Activated naive CD8-positive, alpha-beta T cell treated with anti-CD3 and anti-CD28 coated beads, Interleukin-2, amount 50 U/mL, for 16 hours (primary cell): ENCODE measurements at places on chromosomes 11 and 22.

- DNase-seq: no peak
These were observed 11.6 kb downstream of the DDX17 start for GRCh38 chr22:38494498-38494897.

DNA sequence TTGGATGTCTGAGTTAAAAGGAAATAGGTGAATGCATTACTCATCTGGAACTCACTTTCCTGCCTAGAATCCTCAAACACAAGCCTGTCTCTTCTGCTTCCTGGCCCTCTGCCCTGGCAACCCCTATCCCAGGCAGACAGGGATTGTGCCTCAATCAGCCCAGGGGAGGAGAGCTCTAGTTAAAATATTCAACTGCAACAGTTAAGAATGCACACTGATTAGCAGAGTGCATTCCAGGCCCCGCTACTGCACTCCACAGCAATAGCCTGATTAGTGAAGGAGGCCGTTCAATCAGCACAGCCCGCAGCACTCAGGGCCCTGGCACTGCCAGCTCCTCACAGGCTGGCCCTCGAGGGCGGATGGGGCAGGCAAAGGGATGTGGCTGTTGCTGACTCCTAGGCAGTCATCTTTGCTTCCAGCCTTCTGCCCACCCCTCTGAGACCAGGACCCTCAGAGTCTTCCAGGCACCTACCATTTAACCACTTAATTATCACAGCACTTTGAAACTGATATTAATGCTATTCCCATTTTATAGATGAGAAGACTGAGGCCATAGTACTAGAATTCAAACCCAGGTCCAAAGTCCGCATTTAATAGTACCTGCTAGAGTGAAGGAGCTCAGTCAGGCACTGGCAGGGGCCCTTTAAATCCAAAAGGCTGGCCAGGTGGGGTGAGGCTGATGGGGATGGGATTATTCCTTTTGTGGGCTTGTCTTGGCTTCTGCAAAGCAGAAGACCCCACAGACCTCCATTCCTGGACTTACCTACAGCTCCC is 435.3 kb downstream of the SOX6 start:
- DNase-seq: no peak

- DNase-seq: no peak
These were observed 57.9 kb downstream of the DBX1 start for GRCh38 chr11:20102397-20102796.

DNA sequence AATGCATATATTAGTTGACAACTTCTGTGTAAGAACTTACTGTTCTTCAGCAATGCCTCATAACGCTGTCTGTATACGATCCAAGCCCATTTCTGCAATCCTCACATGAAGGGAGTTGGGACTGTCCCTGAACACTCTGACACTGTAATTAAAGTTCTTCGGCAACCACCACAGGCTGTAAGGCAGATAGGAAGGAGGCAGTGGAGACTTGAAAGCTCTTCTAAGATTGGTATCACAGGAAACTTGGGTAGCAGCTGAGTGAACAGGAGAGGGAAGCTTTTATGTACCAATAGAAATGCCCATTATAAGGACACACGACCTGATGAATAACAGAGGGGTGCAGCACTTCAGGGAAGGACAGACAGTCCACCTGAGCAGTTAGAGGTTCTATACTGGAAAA is 12.0 kb upstream of the GAB2 start:
- no peak for DNase-seq

DNA sequence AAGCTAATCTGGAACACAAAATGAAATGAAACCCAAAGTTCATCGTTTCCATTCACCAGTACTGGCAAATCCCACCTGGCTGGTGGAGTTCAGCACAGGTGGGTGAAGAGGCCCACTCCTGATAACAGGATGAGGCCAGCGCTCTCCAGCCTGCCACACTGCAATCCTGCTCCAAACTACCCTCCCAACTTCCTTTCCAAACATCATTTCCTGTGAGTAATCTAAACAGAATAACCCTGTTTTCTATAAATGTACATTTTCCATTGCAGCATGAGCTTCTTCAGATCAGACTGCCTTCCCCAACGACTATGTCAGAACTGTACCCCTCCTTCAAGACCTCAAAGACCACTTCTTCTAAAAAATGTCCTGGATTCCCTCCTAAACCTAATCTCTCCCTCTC is 15.9 kb upstream of the NFRKB start:
- DNase-seq: no peak

DNA sequence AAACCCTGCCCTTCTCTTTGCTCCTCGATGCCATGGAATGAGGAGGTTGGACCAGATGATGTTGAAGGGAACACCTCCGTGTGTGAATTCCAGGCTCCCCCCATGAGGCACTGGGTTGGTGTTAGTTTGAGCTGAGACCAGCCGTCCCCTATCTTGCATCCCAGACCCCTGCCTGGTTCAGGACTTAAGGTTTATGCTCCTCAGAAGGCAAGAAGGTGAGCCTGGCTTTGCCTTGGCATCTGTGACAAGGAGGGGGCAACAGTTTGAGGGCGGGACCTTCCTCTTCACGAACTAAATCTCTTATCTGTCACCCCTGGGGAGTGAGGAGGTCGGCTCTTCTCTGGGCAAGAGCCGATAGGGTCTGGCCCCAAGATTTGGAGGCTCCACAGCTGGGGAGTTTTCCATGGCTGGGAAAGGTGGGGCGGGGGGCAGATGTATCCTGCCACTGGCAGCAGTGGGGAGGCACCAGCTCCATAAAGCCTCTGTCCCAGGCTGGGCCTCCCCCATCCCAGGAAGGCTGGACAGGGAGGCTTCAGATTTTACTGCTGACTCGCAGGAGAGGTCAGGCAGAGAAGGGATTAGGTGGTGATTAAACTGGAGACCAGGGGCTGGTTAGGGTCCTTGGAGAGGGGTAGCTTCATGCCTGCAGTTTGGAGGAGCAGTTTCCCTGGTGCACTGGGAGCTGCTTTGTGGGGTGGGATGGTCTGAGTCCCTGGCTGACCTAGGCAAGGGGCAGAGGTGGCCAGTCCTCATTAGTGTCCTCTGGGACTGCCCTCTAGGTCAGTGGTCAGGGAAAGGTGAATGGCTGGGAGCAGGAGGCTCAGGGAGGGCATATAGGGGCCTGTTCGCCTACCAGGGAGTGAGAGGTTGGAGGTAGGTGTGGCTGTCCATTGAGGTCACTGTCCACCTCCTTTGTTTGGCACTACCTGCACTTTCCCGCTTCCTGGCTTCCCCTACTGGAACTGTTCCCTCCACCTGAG is 1.1 kb downstream of the SEC14L2 start:
- no peak for DNase-seq

DNA sequence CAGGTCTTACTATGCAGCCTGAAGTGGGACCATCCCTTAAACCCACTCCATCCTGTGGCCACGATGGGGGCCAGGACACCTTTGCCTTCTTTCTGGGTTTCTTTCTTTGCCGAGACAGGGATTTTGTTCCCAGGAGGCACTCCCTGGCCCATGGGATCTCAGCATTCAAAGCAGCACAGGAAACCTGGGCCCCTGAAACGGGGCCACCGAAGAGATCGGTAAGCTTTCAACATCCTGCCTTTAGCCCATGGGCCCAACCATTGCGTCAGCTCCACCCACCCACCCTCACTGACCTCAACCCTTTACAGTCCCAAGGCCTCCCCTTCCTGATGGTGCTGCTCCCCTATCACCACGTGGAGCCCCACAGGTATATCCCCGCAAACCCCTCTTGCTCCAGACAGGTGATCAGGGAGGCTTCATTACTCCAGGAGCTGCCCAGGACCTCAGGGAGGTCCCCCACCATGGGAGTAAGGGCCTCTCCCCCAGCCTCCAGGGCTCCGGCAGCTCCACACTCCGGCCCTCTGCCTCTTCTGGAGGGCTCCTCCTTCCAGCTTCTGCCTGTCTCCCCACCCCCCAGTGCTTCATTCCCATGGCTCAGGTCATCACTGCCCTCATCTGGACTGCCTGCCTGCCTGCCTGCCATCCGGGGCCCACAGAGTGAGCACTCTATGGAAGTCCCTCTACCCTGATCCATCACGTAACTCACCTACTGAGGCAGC is 42.0 kb upstream of the TUB start:
- DNase-seq: no peak

- DNase-seq: no peak
These were observed 21.8 kb upstream of the TP53AIP1 start for GRCh38 chr11:128964463-128964930.

DNA sequence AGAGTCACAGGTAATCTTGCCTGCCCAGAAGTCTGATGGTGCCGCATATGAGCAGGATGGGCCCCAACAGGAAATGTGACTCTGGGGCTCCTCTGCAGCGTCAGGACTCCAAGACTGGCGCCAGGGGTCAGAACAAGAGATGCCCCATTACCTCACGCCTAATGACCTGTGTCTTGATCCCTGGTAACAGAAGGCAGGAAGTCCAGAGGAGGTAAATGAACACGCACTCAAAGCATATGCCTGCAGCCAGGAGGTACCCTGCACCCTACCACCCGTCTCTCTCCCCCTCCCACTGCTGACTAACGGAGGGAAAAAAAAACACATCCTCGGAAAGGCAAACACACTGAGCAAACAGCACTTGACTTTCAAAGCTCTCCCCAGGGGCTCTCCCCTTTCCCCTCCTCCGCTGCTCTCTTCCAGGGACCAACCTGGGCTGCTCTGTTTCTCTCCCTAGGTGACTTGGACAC is 37.3 kb downstream of the ABCC8 start:
- DNase-seq: no peak

DNA sequence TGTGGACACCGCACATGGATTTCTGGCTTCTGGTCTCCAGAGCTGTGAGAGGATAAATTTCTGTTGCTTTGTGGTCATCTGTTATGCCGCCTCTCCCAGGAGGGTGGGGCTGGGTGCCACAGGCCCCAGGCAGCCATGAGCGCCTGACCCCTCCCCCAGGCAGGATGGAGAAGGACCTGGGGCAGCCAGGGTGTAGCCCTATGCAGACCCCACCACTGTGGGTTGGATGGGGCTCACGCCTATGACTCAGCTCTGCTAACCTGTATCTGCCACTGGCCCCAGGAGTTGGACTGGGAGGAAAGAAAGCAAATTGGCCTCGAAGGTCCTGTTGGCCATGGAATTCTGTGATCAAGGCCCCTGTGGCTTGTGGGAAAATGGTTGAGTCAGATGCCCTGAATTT is 1351.1 kb downstream of the BRD1 start:
- DNase-seq: no peak

DNA sequence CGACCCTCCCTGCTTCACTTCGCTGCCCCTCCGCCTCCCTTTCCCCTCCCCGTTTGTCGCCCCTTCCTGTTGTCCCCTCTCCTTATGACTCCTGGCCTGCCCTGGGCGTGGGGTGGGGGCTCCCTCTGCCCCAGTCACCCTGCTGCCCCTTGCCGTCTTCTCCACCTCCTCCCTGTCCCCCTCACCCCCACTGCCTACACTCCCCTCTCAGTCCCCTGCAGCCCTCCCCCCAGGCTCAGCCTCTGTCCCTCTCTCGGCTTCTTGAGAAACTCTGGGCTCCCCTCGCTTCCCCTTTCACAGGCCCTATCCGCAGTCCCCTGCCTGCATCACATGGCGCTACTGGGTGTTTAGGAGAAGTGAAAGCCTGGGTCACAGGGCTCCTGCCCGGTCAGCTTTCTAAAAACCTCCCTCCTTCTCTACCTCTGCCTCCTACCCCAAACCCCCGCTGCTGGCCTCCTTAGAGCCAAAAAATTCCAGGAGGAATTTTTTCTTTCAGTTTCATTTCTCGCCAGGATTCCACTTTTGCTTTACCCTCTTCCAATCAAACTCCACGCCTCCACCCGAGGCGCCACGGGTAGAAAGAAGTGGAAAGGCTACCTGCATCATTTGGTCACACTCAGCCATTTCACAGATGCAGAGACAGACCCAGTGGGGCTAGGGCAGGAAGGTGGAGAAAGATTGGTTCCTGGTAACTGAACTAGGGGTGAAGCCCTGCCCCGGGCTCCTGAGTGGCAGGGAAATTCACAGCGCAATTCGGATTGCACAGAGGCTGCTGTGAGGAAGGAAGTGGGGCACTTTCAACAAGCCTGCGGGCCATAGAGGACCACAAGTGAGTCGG is at the start of gene SLC15A3:
Gene SLC15A3, minus strand, starts transcription at position 273 of the 838 bp plus-strand sequence. CDS start 625 bp downstream, outside the sequence.
- DNase-seq: no peak

GRCh38 chr11:26234451-26234850 is 97.5 kb upstream of the ANO3 start:
- DNase-seq: no peak

DNA sequence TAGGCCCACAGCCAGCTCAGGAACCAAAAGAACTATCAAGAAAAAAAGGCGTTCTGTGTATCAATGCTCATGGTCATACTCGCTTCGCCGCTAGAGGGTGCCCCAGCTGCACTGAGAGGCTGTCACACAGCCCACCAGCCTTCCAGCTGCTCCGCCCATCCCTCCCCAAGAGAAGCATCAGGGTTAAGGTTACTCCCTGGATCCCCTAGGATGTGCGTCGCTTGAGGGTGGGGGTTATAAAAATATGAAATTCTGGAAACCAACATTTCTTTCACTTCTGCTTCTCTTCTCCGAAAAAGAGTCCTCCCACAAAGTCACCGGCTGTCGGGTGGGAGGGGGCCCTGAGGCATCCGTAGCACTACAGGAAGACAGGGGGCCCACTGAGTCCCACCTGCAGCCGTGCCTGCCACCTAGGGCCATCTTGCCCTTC is 1.7 kb downstream of the CBX6 start:
- peak; percentile 77 for DNase-seq

DNA sequence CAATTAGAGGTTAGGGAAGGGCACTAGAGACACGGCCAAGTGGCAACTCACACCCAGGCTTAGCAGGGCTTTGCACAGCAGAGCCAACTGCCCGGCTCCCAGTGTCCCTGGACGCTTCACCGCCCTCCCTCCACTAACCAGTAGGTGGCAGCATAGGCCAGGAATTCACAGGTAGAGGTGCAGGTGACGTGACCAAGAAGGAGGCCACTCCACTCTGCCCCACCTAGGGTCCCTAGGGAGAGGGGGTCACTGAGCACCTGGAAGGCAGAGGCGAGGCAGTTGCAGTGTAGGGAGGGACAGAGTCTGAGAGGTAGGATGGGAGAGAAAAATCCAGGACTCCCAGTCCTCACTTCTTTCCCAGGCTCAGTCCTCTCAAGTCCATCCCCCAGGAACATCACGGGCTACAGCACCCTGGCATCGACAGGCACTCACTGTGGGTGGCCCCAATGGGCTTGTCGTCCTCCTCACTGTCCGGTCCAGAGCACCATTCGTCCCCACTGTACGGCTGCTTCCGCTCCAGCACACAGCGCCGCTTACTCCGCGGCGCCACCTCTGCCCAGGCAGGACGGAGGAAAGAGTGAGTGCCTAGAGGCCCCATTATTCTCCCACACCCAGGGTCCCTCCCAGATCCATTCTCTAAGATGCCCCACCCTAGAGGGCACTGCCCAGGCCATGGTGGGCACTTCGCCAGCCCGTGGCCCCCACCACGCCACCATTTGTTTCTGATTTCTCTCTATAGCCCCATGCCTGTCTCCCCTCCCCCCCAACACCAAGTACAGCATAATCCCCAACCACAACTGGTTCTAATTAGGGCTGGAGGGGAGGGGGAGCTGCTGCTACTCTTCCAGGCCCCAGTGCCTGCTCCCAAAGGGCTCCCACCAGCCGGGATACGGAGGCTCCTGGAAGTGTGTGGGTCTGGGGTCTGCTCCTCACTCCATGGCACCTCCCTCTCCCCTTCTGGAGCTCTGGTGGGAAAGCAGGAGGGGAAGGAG is 18.4 kb downstream of the BCL9L start:
- peak; percentile 84 for DNase-seq
